ENCODE measurements at places on chromosomes 1 and 21.

- no peak for DNase-seq
Measured at GRCh38 chr1:178283409-178283808, 189.5 kb downstream of the RASAL2 start.

DNA sequence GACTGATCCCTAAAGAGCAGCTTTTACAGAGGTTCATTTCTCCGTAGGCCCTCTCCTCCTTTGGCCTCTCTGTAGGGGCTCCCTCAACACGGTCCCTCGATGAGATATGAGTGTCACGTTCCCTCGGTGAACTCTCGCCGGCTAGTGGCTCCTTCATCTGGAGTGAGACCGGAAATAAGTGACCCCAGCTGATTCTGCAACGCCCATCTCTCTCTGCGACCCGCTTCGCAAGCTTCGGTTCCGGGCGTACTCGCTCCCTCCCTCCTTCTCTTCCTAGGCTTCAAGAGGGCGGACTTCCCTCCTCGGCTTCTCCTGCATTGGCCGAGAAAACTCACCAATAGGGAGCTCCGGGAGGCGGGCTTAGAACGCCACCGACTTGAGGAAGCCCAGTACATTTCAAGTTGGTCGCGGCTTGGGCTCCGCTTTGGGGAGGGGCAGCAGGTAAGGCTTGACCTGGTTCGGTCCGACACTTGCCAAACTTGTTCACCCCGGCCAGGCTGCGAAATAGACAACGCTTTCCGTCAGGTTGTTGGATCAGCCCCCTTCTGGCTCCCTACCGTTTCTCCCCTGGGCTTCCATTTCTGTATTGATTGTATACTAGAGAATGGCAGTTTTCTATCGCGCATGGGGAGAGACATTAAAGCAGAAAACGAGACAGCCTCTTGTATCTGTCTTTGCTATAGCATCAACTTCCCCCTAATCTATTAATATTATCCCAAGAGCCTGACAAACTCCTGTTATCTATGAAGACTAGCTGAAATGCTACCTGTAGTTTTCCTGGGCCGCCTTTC lies at the start of the genes ANKRD34A and POLR3GL:
TSS of gene ANKRD34A (minus strand) at position 248 of the 791 bp plus-strand sequence. CDS start 2,816 bp downstream, outside the sequence.
TSS of gene POLR3GL (plus strand) at position 363 of the 791 bp plus-strand sequence. CDS start 10,176 bp downstream, outside the sequence.
- peak; percentile 99 for DNase-seq

- DNase-seq, result no peak
Measured at GRCh38 chr1:18996548-18997177, 40.2 kb upstream of the IFFO2 start.

DNA sequence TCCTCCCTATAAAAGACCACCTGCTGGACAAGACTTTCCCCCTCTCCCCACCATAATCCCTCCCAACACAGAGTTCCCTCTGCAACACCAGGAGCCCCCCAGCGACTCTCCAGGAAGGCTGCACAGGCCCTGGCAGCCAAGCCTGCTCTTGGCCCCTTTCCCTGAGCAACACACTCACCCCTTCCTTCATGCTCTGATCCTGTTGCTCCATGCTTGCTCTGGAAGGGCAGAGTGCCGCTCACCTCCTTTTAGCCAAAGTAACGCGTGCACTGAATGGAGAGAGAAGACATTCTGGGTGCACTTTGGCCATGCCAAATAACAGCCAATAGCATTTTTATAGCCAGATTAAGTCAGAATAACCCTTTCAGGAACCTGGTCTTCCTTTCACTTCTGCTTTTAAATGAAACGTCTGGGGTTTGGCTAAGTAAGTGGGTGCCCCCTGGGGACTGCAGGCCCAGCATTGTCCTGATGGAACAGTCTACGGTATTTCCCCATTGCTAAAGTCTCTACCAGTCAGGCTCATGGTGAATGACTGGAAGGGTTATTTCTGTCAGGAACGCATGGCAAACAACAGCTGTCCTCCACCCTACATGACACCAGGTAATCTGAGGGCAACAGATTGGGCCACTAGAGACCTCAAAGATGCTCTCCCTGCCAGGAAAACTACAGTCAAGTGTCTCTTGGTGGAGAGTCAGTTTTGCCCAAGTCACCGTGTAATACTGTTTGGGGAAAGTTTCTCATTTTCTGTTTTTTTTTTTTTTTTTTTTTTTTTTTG lies at the start of gene SLC2A5:
TSS of gene SLC2A5 (minus strand) at position 310 of the 775 bp plus-strand sequence. CDS start at position 211, 99 bp downstream.
- no peak for DNase-seq

DNA sequence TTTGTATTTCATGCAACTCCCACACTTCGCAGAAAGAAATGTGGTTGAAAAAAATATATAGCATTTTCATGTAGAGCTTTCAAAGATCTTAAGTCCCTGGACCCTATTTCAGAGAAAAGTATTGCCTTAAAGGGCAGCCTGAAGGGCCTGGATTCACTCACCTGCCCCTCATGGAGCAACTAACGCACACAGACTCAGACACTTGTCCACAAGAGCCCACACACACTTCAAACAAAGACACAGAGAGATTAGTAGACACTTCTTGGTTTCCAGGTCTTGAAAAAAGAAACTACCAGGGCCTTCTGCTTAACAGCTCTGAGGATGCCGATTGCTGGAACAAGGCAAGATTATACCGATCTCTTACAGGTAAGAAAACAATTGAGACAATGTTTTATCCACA lies 122.2 kb downstream of the ZBTB18 start:
- peak; percentile 18 for DNase-seq

GRCh38 chr1:163874070-163874469 lies 552.3 kb downstream of the NUF2 start:
- DNase-seq, result no peak

- no peak for DNase-seq
Measured at GRCh38 chr1:25243907-25244306, 3.3 kb downstream of the RSRP1 start.

DNA sequence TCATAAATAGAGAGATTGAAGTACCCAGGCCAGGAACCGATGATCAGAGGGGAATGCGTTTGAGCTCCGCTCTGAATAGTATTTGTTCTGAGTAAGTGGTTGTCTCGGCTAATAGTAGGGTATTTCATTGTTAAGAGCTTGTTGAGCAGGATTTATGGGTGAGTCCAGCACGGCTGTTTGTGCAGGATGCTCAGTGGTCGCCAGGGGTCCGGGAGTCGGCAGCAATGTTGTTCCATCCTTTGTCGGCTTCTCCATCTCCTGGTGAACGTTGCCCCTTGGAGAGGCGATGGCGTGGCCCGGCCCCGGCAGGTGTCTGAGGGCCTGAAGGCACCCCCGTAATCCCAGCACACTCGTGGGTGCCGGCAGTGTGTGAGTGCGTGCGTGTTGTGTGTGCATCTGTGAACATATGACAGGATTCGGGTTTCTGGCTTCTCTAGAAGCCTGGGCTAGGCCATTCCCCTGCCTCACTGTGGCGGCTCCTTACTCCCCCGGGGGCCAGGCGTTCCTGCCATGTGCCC lies 160.8 kb upstream of the ARHGEF16 start:
- DNase-seq, result no peak

DNA sequence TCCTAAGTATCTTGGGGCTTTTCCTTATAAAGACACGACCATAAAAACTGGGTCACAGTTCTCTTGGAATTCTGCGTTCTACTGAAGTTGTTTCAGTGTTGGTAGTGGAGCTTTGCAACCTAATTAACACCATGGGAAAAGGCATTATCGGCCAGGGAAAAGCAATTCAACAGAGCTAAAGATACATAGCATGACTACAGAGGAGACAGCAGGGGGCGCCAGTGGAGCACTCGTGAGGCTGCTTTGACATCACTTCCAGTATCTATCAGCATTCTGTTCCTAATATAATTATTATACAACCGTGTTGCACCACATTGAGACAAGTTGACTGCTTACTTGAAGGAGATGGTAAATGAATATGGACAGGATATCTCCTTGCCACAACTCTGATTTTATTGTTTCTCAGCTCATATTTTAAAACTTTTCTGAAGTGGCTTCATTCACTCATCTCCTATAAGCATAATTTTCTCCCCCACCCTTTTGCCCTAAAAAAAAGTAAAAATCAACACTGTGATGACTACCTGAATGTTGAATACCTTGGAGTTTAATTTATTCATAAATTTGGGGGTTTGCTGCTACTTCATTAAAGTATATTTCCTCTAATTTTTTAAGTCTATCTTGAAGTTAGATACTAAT lies 39.4 kb downstream of the ZP4 start:
- no peak for DNase-seq

DNA sequence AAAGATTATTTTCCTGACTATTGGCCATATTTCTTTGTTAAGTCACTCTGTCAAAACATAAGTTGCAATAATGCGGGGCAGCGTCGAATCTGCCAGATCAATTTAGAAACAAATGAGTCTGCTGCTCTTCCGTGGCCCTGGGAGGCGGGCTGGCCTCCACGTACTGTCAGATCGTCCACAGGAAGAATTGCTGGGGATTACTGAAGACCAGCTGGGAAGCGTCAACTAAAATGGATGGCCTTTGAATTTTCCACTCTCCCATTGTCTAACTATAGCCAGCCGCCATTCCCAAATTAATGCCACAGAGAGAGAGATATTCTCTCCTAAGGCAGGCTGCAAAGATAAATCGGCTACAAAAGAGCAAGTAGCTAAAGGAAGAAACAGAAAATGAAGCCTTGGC lies 560.2 kb downstream of the SMYD3 start:
- no peak for DNase-seq

GRCh38 chr1:179598631-179599030 lies 7.0 kb downstream of the TDRD5 start:
- DNase-seq, result no peak

DNA sequence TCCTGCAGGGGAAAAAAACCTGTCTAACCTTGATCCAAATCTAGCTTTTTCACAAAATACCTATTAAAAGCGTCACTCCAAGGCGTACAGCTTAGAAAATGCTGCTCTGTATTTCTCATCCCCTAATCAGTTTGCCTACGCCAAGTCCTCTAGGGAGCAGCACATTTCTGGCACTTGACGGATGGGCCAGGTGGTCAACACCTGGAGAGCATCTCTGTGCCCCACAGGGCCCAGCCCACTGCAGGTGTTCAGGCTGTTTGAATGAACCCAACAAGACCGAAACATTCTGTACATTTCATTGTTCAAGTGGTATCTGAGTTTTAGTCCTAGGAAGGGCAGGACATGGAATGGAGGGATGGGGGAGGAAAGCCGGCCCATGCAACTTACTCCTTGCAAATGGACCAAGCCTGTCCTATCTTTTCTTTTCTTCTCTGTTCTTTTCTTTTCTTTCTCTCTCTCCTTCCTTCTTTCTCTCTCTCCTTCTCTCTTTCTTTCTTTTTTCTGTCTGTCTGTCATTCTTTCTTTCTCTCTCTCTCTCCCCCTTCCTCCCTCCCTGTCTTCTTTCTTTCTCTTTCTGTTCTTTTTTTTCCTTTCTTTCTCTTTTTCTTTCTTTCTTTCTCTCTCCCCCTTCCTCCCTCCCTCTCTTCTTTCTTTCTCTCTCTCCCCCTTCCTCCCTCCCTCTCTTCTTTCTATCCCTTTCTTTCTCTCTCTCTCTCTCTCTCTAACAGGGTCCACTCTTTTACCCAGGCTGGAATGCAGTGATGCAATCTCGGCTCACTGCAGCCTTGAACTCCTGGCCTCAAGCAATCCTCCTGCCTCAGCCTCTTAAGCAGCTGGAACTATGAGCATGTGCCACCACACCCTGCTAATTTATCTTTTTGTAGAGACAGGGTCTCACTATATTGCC lies 29.1 kb downstream of the IGFN1 start:
- DNase-seq, result peak; percentile 42

- DNase-seq, result no peak
Measured at GRCh38 chr1:24640288-24640687, 2.8 kb upstream of the SRRM1 start.

GRCh38 chr1:66351913-66352312 lies 182.0 kb upstream of the SGIP1 start:
- no peak for DNase-seq

All from vagina (tissue), 2 donors.